Aorta (tissue), 5 donors: ENCODE measurements at places on chromosomes 6 and 20. TPM values are rescaled to one million over a fixed set of nuclear protein-coding genes. Genes with fewer than 3 reads are reported as not detected.

The CNR1 gene
- total RNA-seq: 12.2 TPM

The LRRC73 gene
- total RNA-seq: 0.62 TPM

The DUSP15 gene
- 2.4 TPM for total RNA-seq

The EMILIN3 gene
- 0.39 TPM for total RNA-seq

The TRMT6 gene
- total RNA-seq: 11.0 TPM

The WFDC5 gene
- total RNA-seq: not detected

The STX16 gene
- total RNA-seq: 75.7 TPM

The SRSF12 gene
- 1.9 TPM for total RNA-seq
